ENCODE measurements at places on chromosomes 2 and 18. TPM values are rescaled to one million over a fixed set of nuclear protein-coding genes. Genes with fewer than 3 reads are reported as not detected.

The ADRA2B gene
- 2.3 TPM for total RNA-seq

The TEX44 gene
- not detected for total RNA-seq

The DLGAP1 gene
- 11.5 TPM for total RNA-seq

The GALNT14 gene
- 2.1 TPM for total RNA-seq

The RND3 gene
- 9.4 TPM for total RNA-seq

The GKN1 gene
- not detected for total RNA-seq

The ADCY3 gene
- 37.2 TPM for total RNA-seq

DNA sequence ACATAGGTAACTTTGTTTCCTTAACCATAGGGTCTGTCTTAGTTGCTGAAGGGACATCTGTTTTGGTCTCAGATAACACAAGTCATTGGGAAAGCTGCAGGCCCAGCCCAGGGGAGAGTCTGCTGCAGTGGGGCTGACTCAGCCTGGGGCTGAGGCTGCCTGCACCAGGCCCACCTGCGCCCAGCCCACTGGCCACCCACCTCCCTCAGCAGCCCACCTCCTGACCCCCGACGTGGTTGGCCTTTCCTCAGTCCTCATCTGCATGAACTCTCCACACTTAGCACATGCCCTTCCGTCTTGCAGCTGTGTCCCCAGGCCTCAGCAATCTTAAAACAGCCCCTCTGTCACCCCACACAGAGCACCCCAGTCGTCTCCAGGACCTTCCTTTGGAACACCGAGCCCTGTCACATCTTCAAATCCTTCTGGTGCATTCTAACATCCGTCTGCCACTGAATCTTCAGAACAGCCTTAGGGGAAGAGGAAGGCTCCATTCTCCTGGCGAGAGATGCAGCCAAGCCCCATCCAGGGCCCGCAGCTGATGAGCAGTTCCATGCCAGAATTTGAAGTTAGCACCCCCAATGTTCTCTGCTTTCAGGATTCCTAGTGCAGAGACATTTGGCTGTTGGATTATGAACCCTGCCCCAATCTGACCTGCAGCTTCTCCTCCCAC lies 231.4 kb downstream of the SEPTIN10 start:
- peak; percentile 47 for DNase-seq

DNA sequence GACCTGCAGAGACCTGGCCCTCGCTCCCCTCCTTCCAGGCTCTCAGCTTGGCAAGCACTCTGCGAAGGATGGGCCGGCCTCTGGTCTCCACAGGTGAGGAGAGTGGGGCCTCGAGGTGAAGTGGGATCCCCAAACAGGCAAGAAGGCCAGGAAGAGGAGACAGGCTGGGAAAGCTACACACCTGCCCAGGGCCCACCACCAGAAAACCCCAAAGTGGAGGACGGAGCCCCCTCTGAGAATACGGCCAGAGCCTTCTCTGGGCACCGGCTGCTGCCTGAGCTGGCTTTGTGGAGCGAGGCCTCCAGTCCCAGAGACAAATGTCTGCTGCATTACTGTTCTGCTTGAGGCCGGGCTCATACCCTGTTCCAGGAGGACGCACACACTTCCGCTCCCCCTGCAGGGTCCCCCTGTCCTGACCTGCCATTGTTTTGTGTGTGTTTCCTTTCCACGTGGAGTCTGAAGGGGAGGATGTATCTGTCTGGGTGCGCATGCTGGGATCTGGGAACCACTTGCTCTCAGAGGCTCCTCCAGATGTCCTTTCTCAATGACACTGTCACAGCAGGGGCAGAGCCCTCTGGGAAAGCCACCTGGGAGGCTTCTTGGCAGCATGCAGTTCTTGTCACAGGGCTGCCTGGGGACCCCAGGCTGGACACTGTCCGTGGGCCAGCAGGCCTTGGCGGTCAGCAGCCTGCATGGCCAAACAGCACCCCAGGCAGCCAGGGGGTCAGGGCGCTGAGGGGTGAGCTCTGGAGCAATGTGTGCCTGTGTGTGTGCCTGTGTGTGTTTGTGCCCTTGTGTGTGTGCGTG lies 20.8 kb downstream of the KCNF1 start:
- DNase-seq: no peak

DNA sequence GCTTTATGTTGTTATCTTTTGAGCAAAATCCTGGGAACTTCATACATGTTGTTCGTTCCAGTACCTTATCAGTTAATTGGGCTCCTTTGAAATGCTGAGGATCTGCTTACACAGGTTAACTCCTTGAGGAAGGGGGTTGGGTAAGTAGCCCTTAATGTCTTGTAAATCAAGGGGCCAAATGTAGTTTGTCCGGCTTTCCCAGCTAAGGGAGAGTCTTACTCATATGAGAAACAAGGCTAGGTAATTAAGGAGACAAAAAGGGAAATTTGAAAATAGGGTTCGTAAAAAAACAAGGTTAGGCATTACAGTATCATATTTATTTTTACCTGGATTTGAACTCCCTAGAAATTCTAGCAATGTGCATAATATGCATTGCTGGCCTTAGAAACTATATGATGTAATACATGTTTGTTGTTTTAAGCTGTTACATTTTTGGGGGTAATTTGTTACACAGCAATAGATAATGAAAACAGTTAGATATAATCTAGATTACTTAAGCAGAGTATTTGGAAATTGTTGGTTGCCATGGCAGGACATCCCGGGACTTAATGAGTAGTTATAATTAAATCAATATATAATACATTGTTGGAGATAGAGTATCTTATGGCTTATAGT lies 30.9 kb upstream of the RNF149 start:
- no peak for DNase-seq

GRCh38 chr2:20491739-20492531 lies 45.1 kb downstream of the RHOB start:
- no peak for DNase-seq

DNA sequence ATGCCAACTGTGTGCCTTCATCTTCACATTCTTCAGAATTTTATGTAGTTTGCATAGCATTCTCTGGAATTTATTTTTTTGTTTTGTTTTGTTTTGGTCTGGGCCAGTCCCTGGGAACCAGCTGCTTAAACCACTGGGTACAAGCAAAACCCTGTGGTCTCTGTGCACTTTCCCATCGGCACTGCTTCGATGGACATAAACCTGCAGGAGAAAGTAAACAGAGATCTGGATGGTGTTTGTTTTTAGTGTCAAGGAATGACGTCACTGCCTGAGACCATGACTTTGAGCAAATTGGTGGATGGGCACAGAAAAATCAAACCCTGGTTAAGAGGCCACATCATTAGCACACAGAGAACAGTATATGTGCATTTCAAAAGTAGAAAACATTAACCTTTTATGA lies 64.7 kb upstream of the RASGRP3 start:
- no peak for DNase-seq

- DNase-seq: peak; percentile 88
These were observed 17.9 kb downstream of the KCNIP3 start for GRCh38 chr2:95314964-95315611.

DNA sequence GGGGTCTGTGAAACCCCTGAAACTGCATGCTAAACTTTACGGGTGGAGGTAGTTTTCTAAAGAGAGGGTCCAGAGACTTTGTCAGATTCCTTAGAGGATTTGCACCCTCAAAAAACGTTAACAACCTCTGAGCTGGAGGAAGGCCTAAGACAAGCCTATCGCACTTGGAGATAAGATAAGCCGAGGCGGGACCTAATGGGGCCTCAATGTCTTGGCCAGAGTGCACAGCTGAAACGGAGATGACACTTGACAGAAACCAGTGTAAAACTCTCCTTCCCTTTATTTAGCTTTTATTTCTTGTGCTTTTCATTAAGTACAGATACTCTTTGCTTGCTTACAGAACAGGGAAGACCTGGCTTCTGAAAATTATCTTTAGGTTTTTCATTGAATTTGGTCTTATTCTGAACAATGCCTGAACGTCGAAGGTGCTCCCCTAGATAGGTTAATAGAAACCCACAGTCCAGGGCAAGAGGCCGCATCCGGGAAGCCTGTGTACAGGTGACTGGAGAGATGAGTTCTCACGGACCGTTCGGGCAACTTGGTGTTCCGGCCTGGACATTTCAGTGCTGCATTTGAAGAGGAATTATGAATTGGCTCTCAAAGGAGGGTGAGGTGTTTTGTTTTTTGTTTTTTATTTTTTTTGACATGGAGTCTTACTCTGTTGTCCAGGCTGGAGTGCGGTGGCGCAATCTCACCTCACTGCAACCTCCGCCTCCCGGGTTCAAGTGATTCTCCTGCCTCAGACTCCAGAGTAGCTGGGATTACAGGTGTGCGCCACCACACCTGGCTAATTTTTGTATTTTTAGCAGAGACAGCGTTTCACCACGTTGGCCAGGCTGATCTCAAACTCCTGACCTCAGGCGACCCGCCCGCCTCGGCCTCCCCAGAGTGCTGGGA lies 49.7 kb downstream of the SH3BP4 start:
- DNase-seq: peak; percentile 60

DNA sequence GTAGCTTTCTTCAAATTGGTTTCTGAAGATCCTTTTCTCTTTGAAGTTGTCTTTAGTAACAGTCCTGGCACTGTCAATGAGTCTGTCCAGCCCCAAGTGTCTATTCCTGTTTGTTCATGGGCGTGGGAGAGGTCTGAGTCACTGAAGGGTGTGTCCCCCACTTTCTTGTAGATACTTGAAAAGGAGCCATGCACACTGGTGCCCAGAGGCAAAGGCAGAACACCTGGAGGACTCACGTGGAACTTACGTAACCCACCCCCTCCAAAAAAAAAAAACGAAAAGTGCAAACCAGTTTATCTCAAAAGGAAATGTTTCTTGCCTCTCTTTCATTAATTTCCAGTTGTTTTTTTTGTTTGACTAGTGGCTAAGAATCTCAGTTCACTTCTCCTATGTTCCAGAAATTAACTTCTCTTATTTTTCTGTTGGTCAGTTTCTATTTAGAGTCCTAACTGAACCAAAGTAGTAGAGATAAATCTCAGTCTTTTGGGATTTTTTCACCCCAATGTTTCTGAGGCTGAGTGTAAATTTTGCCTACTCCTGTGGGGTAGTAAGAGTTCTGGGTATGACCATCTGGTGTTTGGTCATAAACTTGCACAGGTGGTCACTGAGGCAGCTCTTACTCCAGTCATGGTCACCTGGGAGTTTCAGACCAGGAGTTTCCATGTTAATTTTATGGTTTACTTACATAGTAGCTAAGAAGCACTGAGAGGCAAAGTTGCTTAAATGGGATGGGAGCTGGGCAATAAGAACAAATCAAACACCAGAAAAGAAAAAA lies 54.9 kb downstream of the DSC3 start:
- DNase-seq: no peak

DNA sequence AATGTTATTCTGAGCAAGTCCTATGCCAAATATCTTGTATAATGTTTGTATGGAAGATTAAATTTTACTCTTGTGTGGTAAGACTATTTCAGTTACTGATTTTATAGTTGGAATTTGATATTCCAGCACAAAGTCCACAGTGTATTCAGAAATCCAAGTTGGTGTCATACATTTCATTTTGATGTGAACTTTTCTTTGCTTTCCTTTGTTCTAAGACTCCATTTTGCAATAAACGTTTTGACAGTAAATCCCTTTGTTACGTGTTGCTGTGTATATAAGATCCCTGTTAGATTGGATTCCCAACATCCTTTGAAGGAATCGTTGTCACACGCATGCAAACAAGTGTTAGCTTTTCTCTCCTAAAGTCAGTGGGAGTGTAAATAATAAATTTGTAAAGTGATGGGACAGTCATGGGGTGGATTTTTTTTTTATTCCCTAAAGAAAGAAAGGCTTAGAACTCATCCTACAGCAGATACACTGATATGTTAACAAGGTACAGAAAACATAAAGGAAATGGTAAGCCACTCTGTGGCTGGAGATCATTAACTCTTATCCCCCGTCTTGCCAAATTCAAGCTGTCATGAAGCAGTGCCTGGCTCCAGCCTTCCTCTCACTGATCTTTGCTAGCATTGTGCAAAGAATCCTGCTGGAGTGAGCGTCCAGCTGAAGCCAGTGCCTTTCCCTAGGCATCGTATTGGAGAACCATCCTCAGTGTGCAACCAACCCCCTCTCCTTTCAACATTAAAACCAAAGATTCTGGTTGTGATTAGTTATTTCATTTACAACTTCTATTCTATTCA lies 127.6 kb upstream of the CDCA7 start:
- no peak for DNase-seq

Data from endodermal cell (in vitro differentiated cells).